Caudate nucleus (tissue), 63 donors: ENCODE measurements at places on chromosomes 6 and 20.

GRCh38 chr20:20407891-20408805 is 40.2 kb downstream of the INSM1 start:
- DNase-seq: peak; percentile 60

DNA sequence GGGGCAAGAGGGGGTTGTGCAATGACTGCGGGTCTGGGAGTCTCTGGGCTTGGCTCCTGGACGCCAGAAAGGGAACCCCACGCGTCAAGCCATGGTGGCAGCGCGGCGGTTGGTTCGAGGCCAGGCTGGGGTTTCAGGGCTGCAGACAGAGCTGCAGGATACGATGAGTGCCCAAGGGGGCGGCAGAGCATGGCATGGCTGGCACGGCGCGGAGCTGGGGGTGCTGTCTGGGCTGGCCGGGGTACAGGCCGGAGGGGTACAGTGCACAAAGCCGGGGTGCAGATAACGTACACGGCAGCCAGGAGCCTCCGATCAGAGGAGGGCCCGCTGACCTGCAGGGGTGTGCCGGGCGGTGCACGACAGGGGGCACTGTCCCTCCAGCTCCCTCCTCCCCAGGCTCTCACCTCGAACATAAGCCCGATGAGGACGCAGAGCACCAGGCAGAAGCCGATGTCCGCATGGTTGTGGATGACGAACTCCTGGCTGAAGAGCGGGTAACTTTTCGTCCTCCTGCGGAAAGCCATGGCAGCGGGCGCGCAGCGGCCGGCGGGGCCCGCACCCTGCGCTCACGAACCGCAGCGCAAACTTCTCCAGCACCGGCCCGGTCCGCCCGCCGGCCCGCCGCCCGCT is 353 bp downstream of the TRAM2 start:
- DNase-seq: peak; percentile 52

GRCh38 chr20:2164966-2165365 is 63.3 kb downstream of the STK35 start:
- DNase-seq: no peak

DNA sequence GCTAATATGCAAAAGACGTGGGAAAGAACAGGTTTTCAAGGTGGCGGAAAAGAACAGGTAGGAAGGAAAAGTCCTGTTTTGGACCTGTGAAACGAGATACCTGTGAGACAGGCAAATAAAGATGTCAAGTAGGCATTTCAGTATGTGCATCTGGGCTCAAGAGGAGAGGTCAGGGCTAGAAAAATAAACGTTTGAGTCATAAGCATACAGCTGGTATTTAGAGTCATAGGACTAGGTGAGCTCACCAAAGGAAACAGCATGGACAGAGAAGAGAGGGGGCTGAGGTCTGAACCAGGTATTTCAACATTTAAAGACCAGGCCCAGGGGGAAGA is 14.9 kb downstream of the MTFR2 start:
- DNase-seq: no peak

DNA sequence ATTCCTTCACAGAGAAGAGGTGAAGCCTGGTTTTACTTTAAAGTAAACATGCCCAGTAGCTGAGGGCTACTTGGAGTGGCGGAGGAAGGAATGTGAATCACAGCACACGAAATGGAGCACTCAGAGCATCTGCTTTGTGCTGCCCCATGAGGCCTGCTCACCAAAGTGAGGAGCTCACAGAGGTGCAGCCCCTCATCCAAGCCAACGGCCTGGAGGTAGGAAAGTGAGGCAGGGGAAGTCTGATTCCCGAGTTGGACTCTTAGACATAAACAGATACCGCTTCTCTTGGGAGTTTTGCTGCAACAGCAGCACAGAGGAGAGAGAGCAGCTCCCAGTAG is 3.6 kb downstream of the YTHDF1 start:
- DNase-seq: no peak

DNA sequence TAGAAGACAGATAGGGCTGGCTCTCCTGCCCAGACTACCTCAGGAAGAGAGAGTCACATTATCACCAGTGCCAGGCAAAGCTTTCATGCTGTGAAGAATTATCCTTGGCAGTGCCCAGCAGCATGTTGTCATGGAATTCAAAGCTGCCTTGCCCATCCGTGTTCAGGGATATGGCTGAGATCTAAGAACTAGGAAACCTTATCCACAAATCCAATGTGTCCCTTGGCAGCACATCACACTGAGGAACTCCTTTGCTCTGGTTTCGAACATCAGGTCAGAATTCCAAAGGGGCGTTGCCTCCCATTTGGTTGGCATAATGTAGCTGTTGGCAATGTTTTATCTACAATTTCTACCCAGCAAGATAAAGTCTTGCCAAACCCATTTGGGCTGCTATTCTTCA is 52.7 kb downstream of the ADGRF1 start:
- DNase-seq: no peak

DNA sequence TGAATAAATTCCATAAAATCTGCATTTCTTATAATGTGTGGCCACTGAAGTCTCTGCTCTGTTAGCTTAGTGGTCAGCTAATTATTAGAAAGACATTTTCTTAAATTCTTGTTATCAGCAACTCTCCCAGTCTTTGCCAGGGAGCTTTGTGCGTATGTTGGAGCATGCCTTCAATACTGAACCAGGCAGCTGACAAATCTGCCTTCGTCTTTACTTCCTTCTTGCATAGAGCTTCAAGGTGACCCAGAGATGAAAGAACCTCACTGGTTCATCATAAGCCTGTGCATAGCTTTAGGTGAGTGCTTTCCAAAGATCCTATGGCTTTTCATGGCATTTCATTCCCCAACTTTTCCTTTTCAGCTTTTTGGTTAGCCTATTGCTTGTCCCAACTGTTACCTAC is 43.0 kb upstream of the NELFCD start:
- no peak for DNase-seq

- no peak for DNase-seq
Observed at GRCh38 chr6:68046756-68047155, 588.3 kb upstream of the ADGRB3 start.

DNA sequence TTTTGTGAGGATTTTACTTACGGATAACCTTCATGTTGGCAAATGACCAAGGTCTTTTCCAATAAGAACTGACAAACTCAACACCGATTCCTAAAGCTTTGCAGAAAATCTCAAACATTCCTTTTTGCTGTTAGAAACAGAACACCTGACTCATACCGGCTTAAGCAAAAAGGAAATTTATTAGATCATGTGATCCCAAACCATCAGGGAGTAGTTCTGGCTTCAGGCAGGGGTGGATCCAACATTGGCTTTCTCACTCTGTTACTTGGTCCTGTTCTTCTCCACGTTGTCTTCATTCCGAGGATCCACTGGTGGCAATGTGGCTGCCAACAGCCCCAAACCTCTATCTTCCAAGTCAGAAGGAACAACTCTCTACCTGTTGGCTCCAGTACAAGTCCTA is 95.9 kb upstream of the PMEPA1 start:
- no peak for DNase-seq

GRCh38 chr6:169235286-169235685 is 18.4 kb downstream of the THBS2 start:
- no peak for DNase-seq

DNA sequence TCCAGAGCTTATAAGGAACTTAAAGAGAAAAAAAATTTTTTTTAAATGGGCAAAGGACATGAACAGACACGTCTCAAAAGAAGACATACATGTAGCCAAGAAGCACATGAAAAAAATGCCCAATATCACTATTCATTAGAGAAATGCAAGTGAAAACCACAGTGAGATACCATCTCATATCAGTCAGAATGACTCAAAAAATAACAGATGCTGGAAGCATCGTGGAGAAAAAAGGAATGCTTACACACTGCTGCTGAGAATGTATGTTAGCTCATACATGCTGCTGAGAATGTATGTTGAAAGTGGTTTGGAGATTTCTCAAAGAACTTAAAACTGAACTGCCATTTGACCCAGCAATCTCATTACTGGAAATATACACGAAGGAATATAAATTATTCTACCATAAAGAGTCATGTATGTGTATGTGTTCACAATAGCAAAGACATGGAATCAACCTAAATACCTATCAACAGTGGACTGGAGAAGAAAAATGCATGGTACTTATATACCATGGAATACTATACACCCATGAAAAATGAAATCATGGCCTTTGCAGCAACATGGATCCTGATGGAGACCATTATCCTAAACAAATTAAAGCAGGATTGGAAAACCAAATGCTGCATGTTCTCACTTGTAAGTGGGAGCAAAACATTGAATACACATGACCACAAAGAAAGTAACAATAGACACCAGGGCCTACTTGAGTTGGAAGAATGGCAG is 5.2 kb downstream of the OR11A1 start:
- no peak for DNase-seq

DNA sequence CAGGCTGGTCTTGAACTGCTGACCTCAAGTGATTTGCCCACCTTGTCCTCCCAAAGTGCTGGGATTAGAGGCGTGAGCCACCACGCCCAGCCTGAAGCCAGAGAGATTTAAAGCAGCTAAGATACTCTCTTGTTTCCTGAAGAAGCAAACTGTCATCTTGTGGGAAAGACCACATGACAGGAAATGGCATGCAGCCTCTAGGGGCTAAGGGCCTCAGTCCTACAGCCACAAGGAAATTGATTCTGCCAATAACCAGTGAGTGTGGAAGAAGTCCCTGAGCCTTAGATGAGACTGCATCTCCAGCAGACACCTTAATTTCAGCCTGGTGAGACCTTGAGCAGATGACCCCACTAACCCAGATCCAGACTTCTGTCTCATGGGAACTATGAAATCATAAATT is 40.9 kb downstream of the KIZ start:
- DNase-seq: no peak

- DNase-seq: no peak
Observed at GRCh38 chr6:34729631-34730470, 27.5 kb upstream of the SNRPC start.

GRCh38 chr6:26159357-26160273 is 72.4 kb downstream of the HFE start:
- DNase-seq: no peak

DNA sequence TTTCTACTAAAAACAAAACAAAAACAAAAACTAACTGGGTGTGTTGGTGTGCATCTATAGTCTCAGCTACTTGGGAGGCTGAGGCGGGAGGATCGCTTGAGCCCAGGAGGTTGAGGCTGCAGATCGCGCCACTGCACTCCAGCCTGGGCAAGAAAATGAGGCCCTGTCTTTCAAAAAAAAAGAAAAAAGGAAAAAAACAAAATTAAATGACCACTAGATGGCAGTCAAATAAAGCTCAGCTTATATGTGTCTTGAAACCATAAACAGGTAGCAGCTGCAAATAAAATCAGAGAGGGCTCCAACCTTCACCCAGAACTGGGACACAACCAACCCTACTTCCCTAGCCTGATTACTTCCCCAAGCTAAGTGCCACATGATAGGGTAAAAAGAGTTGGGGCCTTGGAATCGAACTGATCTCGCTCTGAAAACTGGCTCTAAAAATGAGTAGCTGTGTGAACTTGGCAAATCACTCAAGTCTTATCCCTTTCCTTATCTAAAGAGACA is 67.1 kb upstream of the ADGRF4 start:
- no peak for DNase-seq

- no peak for DNase-seq
Observed at GRCh38 chr6:1945235-1945832, 300.1 kb downstream of the GMDS start.

DNA sequence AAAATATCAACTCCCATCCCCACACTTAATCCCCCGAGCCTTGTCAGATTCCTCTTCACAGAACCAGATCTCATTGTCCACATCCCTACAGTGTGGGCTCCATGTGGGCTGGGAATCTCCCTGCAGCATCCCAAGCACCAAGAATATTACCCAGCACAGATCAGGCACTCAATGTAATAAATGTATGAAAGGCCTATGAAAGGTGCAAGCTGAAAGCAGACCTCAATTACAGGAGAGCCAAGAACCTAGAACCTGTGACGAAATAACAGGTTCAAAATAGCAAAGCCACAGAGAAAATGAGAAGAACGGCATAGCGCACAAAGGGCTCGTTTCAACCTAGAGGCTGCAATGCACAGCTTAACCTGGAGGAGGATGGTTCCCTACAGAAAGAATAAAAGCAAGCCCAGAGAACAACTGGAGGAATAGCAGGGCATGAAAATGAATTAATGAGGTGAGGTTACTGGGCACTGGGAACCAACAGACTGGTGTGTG is 3.1 kb downstream of the SLC23A2 start:
- no peak for DNase-seq

DNA sequence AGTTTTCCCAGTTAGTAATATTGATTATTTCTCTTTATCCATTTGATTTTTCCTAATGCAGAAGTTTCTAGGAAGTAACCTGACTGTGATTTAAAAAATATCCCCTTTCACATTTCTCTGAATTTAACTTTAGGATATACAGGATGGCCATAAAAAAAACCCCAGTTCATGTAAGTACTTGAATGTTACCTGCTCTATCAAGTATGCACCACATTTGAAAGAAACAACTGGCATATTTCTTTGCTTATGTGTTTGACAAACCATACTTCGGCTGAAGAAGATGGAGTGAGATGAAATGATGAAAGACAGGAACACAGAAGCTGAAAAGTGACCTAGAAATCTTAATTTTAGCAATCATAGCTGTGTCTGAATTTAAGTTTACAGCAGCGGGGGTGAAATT is 374.0 kb upstream of the NOX3 start:
- DNase-seq: no peak

DNA sequence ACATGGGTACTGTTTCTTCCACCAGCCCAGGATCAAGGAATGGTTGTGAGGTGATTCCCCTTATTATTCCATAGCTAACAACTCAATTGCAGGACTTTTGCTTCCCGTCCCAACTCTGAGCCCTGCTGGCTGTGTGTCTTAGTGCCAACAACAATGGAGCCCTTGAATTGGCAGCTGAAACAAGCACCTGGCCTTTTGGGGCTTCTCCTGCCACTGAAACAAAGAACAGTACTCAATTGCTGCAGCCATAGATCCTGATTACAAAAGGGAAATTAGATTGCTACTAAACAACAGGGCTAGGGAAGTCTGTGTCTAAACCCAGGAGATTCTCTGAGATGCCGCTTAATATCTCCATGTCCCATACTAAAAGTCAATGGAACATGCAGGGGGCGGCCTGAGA is 61.3 kb upstream of the CARMIL1 start:
- DNase-seq: no peak

DNA sequence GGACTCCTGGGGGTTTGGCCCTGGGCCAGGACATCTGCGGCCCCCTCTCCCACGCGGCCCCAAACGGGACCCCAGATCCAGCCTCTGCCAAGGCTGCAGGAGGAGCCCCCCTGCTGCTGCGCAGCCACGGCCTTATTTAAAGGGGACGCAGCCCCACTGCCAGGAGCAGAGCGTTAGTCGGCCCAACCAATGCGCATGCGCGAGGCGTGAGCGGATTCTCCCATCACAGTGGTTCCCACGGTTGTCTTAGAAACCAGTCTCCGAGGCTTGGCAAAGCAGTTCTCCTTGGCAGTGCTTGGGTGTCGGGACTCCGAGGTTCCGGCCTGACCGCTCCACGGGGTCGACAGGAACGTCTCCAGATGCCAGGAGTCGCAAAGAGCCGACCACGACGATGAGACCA is 288.3 kb upstream of the ZNF337 start:
- no peak for DNase-seq
